ENCODE measurements at places on chromosomes 4 and X.

- no peak for DNase-seq
Observed at GRCh38 chr4:130071746-130072145, 975.8 kb downstream of the C4orf33 start.

DNA sequence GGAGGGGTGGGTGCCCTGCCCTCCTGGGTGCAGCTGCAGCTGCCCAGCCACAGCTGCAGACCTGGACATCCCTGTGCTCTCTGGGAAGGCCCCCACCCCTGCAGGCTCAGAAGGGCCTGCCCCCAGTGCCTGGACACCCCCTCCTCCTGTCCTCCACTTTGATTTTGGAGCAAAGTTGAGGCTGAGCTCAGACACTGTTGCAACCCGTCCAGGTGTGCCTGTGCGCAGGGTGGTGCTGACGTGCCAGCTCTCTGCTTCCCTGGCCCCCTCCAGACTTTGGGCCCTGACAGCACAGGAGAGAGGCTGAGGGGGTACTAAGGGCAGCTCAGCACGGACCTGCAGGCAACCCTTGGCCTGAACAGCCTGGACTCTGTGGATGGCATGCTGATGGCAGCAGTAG lies 750.3 kb downstream of the ARAP2 start:
- DNase-seq, result no peak

GRCh38 chrX:129737916-129738315 lies 863 bp upstream of the XPNPEP2 start:
- no peak for DNase-seq

GRCh38 chrX:68912113-68912512 lies 83.3 kb downstream of the EFNB1 start:
- DNase-seq, result no peak

- no peak for DNase-seq
Observed at GRCh38 chrX:153989973-153990655, 17.6 kb downstream of the TMEM187 start.

GRCh38 chrX:21503593-21503992 lies 129.4 kb downstream of the CNKSR2 start:
- no peak for DNase-seq

DNA sequence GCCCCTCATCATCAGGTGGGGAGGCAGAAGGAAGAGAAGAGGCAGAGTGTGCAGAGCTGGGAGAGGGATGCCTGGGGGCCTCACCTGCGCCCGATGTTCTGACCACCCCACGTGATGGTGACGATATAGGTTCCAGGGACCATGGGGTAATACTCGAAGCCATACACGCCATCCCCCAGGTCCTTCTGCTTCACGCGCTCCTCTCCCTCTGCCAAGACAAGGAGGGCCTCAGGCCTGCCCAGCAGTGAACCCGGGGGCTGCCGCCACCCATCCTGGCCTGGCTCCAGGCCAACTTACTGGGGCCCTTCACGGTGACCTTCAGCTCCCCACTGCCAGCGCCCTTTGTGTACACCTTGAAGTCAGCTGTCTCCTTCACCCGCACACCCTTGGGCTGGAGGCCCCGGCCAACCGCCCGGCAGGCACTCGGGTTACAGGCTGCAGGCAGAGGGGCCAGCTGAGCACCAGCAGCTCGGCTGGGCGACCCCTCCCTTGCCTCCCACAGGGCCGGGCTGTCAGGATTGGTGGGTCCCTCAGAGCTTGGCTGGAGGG lies 9.3 kb downstream of the FLNA start:
- DNase-seq, result no peak

DNA sequence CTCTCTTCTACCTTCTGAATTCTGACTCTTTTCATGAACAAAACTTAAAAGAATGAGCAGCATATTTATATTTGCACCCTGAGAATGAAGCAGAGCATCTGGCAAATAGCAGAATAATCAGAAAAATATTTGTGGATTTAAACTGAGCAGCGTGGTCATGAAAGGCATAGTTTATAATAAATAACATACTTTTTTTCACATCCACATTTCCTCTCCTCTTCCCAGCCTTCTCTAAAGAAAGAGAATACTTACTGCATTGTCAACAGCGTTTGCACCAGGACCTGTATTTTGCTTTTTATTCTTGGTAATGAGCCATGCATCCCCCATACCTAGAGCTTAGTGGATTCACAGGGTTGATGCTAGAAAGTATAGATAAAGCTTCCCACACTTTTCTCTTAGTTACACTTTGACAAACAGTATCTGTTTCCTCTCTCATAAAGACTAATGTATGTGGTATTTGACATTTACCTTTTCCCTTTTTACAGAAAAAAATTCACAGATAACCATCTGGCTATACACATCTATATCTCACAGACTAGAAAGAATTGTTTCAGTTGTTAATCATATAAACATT lies 131.5 kb downstream of the PRSS12 start:
- DNase-seq, result no peak

DNA sequence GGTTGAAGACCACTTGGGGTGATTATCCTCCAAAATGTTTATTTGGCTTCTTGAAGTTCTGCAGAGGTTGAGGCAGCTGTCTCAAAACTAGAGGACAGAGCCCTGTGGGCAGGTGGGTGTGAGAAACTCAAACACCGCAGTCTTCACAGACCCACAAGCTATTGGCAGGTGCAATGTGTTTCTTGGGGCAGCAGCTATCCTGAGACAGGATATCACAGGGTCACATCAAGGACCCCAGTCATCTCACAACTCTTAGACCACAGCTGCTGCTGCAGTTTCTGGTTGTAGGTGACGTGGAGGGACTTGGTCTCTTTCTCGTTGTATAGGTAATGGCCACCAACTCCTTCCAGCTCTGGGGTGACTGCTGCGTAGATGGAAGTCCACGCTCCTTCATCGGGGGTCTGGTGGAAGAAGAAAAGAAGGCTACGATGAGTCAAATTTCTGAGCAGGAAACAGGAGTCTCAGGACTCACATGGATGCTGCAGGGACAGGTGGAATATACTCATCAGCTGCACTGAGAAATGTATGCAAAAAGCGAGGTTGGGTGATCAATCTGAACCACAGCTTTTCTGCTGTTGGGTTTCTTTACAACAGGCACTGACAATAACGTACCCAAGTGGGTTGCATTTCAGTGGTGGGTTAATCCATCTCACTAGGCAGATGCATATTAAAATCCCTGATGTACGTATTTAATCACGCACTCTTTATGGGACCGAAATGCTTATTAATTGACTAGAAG lies 279.8 kb downstream of the DHRSX start:
- DNase-seq, result no peak

GRCh38 chr4:166174717-166175490 lies 301.9 kb downstream of the TLL1 start:
- no peak for DNase-seq

GRCh38 chrX:2252331-2253065 lies 248.3 kb downstream of the DHRSX start:
- DNase-seq, result no peak

DNA sequence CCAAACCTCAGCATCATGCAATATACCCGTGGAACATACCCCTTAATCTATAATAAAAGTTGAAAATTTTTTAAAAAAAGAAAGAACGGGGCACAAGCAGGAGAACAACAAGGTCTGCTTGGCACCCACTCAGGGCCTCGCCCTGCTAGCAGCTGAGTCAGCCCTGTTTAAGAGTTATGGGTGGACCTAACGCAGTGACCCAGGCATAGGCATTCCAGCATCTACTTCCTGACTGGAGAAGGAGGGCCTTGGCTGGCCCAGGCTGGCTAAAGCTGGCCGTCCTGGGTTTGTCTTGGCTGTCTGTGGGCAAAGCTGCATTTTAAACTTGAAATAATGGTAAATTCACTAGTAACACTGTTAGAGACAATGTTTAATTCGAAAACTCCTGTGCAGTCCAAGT lies 236.7 kb upstream of the PGRMC2 start:
- DNase-seq, result no peak

DNA sequence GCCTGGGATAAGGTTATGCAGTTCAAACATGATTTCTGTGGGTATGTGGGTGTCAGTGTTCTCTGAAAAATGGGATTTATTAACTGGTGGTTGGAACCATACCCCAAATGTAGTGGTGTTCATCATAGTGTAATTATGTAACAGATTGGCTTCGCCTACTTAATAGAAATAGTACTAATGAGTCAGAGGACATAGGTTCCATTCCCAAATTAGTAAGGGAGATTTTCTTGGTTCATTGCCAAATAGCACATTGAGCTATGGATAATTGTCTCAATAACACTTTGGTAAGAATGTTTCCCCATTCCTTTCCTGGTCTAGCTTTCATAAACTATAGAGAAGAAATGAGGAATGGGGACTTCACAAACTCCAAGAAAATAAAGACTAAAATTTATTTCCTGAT lies 20.5 kb upstream of the CYBB start:
- DNase-seq, result no peak

DNA sequence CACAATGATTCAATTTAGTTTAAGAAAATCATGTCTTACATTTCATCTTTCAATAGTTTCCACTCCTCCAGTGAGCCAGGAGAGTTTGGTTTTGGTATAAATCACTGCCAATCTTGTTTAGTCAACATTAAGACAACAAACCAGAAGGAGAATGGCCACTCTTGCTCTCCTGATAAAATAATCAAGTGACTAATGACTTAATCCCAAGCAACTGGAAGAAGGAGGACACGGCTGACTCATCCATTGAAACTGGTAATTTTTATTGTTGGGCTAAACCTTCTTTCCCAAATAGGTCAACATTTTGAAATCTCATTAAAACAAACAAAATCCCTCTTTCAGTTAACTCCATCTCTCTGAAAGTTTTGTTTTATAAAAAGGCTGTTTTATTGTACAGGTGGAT lies 230.2 kb downstream of the CLCN4 start:
- no peak for DNase-seq

GRCh38 chrX:3244955-3245354 lies 101.5 kb downstream of the MXRA5 start:
- DNase-seq, result no peak

GRCh38 chrX:71144651-71145050 lies at the start of gene NLGN3:
NLGN3 (plus strand) TSS chrX:71144841; CDS start chrX:71147750, 2,909 bp downstream.
- DNase-seq, result no peak

DNA sequence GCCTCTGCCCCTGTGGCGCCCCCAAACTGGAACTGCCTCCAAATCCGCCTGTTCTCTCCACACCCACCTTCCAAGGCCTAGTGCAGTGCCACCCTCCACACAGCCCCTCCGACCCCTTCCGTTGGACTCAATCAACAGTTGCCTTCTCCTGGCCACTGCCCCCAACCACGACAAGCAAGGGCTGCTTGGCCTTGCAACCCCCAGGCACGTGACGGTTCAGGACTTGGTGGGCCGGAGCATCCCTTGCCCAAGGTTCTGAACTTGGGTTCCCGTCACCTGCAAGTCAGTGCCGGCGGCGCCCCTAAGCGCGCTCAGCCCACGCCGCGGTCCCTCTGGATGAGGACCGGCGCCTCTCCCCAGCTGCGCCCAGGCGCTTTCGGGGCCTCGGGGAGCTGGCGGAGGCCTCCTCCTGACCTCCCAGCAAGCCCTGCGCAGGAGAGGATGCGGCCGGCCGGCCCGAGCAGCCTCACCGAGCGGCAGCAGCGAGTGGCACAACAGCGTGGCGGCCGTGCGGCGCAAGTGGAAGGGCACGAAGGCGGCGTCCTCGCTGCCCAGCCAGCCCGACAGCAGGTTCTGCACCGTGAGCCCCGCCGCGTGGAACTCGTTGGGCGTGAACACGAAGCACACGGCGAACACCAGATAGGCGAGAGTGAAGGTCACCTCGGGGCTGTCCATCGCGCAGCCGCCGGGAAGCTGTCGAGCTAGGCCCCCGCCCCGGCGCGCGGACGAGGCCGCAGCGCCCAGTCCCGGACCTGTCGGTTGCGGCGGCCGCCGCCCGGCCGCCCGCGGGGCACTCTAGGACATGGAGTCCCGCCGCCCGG lies 750 bp downstream of the TMEM129 start:
- no peak for DNase-seq

- no peak for DNase-seq
Observed at GRCh38 chr4:81676537-81676936, 204.8 kb upstream of the RASGEF1B start.

DNA sequence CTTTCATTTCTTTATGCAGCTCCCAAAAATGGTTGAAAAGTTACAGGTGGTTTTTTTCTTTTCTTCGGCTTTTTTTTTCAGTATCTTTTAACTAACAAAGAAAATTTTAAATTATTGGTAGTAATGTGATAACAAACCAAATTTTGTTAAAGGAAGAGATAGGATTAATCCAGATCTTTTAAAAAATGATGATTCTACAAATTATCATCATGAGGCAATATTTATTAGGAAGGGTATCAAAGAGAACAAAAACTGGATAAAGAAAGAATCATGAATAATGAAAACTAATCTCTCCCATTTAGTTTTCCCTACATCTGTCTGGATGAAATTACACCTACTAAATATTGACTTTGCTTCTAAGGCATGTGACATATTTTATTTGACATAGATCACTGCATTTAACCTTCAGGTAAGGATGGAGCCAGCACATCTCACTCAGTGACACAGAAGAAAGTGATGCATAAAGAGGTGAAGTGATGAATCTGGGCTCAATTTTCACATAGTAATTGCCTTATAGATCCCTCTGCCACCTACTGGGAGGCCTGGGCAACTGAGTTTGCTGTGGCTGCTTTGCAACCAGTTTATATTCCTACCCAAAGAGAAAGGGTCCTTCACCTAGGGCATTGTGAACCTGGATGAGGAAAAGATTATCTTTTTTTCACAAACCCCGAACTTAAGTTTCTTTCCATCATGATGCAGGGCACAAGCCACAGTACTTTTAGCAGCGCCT lies 155.6 kb downstream of the HNRNPD start:
- no peak for DNase-seq

GRCh38 chrX:150572206-150572605 lies 3.8 kb downstream of the MTM1 start:
- no peak for DNase-seq

- no peak for DNase-seq
Observed at GRCh38 chr4:1595789-1596325, 88.3 kb downstream of the FAM53A start.

GRCh38 chr4:152850377-152850776 lies 70.6 kb downstream of the ARFIP1 start:
- DNase-seq, result no peak

GRCh38 chrX:100946299-100946927 lies 17.7 kb upstream of the XKRX start:
- no peak for DNase-seq

GRCh38 chr4:117478702-117479101 lies 393.3 kb upstream of the TRAM1L1 start:
- DNase-seq, result no peak

DNA sequence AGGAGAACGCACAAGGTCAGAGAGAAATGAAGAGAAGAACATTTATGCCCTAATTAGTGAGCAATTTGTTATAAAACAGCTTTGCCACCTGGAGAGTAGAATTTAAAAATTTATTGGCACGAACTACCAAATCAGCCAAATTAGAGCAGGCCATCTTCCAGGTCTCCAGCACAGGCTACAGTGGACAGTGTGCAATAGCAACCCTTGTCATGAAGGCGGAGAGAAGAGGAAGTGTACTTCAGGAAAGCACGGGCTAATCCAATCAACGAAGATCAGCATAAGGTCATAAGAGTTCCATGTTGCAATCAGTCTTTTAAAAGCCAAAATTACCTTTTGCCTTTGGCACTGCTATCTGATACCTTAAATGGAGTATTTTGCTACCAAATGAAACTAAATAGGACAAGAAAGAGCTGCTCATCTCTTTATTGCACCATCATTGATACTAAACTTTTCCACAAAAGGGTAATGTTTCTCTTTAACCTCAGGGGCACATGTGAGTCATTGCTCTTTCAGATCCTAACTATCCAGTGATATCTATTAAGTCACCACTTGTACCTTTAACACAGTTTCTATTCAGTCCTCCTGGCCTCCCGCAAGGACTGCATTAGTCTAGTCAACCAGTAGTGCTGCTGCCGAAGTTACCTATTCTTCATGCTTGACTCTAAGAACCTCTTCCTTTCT lies 19.9 kb downstream of the ANK2 start:
- DNase-seq, result no peak
